D721Med (cell line): ENCODE measurements at places on chromosomes 4 and X.

GRCh38 chr4:156476359-156476758 lies 495.2 kb downstream of the PDGFC start:
- DNase-seq = no peak

DNA sequence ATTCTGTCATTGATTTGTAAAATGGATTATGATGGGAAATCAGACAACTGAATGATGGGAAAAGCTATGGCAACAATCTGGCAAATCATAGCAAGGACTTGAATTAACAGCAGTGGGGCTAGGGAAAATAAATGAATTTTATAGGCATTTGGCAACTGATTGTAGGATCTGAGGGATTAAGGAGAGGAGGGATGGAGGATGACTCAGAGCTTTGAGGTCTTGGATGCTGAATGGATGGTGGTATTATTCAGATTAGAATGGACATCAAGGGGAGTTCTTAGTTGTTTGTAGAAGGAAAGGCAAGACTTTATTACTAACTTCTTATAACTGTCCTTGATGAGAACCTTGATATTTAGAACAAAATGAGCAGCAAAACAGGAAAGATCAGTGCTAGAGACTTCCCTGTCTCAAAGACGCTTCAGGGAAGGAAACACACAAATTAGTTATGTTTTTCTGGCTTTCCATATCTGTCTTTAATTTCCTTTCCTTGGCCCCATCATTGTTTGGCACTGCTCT lies 51.4 kb upstream of the HHIP start:
- DNase-seq = no peak

- no peak for DNase-seq
Measured at GRCh38 chr4:138685316-138685715, 330.3 kb upstream of the NOCT start.

GRCh38 chr4:170414360-170414759 lies 324.6 kb upstream of the AADAT start:
- no peak for DNase-seq

DNA sequence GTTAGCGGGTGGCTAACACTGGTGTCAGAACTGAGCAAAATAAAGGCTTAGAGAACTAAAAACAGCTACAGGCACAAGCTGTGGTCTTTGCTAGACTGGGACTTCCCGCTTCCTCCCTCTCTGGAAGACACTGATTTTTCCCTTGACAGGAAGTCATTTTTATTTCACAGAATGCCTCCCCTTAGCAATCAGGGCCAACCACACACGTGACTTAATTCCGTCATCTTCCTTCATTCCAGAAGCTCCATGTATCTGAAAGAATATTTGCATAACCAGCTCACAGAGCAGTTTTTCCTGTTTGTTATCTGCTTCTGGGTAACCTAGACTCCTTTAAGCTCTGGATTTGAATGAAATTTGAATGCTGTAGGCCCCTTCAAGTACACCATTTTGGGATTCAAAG lies 327.5 kb upstream of the FRG1 start:
- no peak for DNase-seq

GRCh38 chrX:119062750-119063374 lies 9.9 kb upstream of the CT47C1 start:
- no peak for DNase-seq

- DNase-seq = no peak
Measured at GRCh38 chrX:18579495-18579894, 92.4 kb downstream of the RS1 start.

GRCh38 chr4:55161739-55162138 lies 36.3 kb upstream of the KDR start:
- DNase-seq = no peak

DNA sequence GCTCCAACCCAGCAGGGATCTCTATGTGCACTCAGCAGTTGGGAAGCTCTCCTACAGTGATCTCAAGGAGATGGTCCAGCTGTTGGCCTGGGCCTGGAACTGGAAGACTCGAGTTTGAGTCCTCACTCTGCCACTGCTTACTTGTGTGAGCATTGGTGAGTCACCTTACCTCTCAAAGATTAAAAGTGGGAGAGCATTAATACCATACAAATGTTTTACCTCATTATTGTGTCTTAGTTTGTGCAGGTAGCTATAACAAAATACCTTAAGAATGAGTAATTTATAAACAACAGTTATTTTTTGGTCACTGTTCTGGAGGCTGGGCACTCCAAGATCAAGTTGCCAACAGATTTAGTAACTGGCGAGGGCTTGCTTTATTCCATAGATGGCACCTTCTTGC lies 21.4 kb upstream of the ZNF827 start:
- DNase-seq = no peak

GRCh38 chr4:114595921-114596320 lies 2.7 kb upstream of the UGT8 start:
- no peak for DNase-seq

- DNase-seq = no peak
Measured at GRCh38 chr4:133000012-133000411, 149.1 kb upstream of the PCDH10 start.

DNA sequence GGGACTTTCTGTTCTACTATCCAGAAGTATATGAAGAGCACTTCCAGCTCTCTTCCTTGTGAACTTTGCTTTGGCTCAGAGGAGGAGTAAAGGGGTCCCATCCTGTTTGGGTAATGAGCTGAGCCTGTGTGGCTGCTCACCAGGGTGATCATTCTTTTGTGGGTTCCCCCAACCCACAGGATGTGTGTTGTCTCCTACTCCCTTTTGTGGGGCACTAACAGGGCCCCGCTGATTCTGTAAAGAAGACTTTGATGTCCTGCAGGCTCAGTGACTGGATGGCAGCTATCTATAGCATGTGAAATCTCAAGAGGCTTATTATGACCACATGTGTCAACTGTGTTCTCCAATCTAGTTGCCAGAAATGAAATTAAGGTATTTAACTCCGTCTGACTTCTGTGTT lies 40.8 kb downstream of the ZNF518B start:
- DNase-seq = no peak

GRCh38 chrX:101450961-101451360 lies 34.3 kb upstream of the ARMCX4 start:
- DNase-seq = no peak

GRCh38 chr4:13872155-13872554 lies 244.6 kb upstream of the BOD1L1 start:
- DNase-seq = no peak

DNA sequence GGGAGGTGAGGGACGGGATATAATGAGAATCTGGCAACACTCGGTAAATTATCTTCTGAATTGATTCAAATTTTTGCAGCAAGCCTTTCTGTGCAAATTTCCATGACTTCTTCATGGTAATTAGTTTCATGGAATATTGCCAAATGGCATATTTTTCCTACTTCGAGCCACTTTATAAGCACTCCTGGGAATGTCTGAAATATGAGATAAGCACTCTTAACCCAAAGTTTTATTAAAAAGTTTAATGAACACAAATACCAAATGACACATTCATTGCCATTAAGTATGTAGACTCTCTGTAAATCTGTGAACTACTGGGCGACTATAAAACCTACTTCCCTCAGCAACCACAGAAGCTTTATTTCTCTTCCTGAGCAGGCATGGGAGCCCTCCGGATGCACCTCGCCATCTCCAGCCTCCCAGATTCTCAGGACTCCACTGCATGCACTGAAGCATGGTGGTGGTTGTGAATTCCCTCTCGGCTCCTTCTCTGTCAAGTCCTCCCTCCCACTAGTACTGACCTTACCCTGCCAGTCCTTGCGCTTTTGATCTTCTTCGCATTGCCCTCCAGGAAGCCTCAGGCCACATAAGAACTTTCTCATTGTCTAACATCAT lies 154.4 kb upstream of the RPL34 start:
- DNase-seq = no peak

- no peak for DNase-seq
Measured at GRCh38 chr4:176656108-176656507, 136.6 kb downstream of the VEGFC start.

DNA sequence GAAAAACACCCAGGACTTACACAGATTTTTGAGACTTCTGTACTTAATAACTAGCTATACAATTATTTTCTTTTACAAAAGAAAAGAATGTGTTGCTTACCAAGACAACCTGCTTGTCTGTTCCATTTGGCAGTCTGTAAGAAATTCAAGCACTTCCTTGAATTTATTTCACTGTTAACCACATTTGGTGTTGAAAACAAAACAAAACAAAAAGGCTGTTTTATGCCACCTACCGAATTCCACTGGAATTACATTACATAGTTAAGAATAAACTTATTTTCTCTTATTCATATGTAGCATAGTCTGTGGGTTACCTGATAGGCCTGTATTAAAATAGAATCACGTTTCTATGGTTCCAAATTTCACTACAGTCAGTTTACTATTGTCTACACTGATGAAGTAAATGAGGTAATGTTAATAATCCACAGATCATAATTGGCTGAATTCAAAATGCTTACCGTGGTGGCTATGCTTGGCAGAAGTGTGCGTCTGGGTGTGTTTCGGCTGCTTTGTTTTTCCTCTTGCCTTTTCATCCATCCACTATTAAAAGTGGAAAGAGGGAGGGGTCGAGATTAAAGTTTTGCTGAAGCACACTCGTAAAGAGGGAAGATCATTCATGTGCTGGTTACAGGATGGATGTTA lies at the start of gene TLR1:
TLR1 (minus strand) TSS at position 138 of the 642 bp plus-strand sequence. CDS start 5,960 bp downstream, outside the sequence.
- DNase-seq = no peak

- DNase-seq = no peak
Measured at GRCh38 chr4:60989141-60989540, 211.0 kb upstream of the ADGRL3 start.

- no peak for DNase-seq
Measured at GRCh38 chr4:9758641-9759317, 22.7 kb upstream of the DRD5 start.

- DNase-seq = no peak
Measured at GRCh38 chrX:97027384-97027922, 143.7 kb downstream of the RPA4 start.

DNA sequence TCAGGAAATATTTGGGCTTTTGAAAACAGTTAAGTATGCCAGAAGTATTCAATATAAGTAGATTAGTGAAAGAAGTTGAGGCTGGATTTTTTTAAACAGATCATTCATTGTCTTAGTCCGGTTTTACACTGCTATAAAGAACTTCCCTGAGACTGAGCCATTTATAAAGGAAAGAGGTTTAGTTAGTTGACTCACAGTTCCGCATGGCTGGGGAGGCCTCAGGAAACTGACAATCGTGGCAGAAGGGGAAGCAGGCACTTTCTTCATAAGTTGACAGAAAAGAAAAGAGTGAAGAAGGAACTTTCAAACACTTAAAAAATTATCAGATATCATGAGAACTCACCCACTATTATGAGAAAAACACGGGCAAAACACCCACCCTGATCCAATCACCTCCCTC lies 31.1 kb upstream of the CYLC1 start:
- no peak for DNase-seq

GRCh38 chr4:96383349-96383748 lies 543.5 kb downstream of the PDHA2 start:
- DNase-seq = no peak

- no peak for DNase-seq
Measured at GRCh38 chr4:114384629-114385028, 214.0 kb upstream of the UGT8 start.

GRCh38 chrX:149682031-149682430 lies 29.8 kb upstream of the MAGEA11 start:
- DNase-seq = no peak

GRCh38 chr4:5822619-5823018 lies 70.3 kb downstream of the CRMP1 start:
- DNase-seq = no peak

- DNase-seq = no peak
Measured at GRCh38 chr4:185468999-185469398, 2.5 kb downstream of the CCDC110 start.

DNA sequence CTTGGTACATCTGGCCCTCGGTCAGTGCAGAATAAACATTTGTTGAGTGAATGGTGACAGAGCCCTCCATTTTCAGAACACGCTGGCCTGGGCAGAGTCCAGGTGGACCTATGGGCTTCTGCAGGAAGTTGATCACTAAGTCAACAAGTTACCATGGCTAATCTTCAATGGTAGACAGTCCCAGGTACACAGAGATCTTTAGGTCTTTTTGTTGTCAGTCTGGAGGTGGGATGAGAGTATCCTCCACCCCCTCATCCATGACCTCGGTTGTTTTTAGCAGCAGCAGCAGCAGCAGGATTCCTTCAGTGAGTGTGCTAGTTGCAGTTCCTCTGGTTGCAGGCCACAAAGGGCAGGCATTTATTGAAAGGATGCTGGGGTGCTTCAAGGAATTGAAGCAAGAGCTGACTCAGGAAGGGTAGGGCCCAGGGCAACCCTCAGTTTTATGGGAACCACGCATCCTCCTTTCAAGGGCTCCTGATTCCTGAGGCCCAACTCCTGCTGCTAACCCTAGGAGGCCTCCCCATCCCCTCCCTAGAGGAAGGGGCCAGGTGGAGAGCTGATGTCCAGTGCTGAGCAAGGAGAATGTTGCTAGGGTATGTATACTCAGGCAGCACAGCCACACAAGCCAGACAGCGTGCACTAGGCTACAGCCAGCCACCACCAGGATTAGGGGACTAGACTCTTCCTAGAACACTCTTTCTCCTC lies 1.7 kb upstream of the USP27X start:
- no peak for DNase-seq

DNA sequence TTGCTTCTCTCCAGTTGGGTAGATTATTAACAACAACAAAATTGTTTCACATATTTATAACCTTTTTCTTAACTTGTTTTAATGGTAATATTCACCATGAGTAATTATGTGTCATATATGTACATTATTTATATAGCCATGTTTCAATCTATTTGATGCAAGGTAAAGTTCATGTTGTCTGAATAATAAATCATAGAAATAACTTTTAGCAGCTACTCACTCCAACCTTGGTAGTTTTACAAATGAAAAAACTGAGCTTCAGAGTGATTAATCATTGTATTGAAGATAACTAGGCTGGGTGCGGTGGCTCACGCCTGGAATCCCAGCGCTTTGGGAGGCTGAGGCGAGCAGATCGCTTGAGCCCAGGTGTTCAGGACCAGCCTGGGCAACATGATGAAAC lies 46.0 kb downstream of the TMA16 start:
- DNase-seq = no peak

GRCh38 chr4:152606753-152607152 lies 70.9 kb upstream of the FBXW7 start:
- no peak for DNase-seq

DNA sequence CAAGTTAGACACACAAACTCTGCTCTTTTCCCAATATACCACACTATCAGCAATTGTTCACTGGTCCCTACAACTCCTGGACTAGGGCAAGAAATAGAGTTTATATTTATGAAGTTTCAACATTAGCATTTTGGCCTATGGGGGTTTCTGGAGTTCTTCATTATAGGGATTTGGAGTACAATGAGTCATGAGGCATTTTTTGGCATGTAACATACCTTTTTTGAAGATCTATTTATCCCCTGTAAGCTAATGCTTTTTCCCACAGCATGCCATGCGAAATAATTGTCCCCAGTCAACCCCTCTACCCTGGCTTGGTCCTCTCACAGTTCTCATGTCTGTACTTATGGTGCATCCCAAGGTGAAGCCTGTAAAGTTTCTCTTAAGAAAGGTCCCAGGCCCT lies 36.7 kb upstream of the EDA2R start:
- DNase-seq = no peak

- DNase-seq = no peak
Measured at GRCh38 chr4:131603705-131604104, 1545.4 kb upstream of the PCDH10 start.

DNA sequence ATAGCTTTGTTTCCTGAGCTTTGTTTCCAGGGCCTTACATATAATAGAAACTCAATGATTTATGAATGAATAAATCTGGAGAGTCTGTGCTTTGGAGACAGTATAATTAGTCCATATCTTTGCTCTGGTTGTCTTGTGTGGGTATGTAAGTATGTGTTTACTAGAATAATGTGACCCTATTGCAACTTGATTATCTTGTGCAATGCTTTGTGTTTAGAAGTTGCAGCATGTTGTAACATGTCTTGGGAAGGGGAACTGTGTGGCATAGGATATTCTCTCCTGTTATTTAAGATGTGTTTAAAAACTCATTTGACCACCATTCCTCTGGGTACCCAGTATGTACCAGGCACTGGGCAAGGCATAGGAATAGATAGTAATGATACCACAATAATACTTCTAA lies 6.1 kb downstream of the SPATA18 start:
- no peak for DNase-seq
